Stimulated activated CD4-positive, alpha-beta T cell treated with anti-CD3 and anti-CD28 coated beads, TNF-alpha, amount 100 ng/mL, for 4 hours (primary cell): ENCODE measurements at places on chromosomes 2 and 18.
A peak's percentile ranks its signal among the peaks of the same experiment; 100 is the strongest.

GRCh38 chr18:57649556-57650500, 28.2 kb upstream of the NARS1 start:
- no peak for DNase-seq

- DNase-seq: no peak
Measured at GRCh38 chr2:43196768-43197587, 29.4 kb downstream of the ZFP36L2 start.

GRCh38 chr18:1292167-1292566, 387.5 kb downstream of the ADCYAP1 start:
- no peak for DNase-seq

GRCh38 chr2:234694244-234695013, 197.5 kb upstream of the ARL4C start:
- no peak for DNase-seq

DNA sequence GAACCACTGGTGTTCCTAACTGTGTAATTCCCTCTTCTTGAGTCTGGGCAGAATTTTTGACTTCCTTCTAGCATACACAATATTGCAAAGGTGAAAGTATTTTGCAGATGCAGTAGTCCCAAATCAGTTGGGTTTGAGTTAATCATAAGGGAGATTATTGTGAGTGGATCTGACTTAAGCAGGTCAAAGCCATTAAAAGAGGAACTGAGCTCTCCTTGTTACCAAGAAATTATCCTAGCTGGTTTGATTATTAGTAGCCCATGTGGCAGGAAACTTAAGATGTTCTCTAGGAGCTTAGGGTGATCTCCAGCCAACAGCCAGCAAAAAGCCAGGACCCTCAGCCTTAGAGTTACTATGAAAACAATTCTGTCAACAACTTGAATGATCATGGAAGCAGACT, 221.8 kb downstream of the RPIA start:
- DNase-seq: no peak

GRCh38 chr2:96918754-96919550, 49.1 kb upstream of the SEMA4C start:
- DNase-seq: no peak

DNA sequence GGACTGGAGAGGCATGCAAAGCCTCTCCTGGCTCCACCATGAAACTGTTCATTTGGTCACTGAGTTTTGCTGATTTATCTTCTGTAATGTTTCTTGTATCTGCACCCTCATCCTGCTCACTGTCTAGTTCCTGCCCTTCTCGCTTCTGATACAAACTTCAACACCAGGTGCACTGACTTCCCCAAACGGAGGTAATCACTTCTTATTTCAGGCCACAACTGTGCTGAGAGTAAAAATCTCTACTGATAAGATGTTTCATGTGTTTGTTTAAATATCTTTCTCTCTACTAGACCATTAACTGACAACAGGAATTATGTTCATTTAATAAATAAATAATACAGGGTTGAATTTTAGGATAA, 10.9 kb upstream of the NT5C1B start:
- no peak for DNase-seq

DNA sequence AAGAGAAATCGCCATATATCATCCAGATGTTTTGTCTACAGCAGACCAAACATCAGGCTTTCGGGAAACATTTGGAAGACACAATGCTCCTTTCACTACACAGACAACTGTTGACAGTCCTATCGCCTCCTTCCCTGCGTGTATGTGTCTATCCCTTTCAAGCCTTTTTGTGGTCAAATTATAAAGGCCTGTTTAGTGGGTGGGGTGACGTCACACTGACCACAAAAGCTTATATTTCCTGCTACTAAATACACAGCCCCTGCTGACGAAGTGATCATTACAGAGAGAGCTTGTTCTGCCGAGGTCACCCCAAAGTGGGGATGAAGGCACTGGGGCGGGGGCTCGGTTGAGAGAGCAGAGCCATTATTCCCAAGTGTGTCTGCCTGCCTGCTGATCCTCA, 302.7 kb upstream of the TNP1 start:
- no peak for DNase-seq

DNA sequence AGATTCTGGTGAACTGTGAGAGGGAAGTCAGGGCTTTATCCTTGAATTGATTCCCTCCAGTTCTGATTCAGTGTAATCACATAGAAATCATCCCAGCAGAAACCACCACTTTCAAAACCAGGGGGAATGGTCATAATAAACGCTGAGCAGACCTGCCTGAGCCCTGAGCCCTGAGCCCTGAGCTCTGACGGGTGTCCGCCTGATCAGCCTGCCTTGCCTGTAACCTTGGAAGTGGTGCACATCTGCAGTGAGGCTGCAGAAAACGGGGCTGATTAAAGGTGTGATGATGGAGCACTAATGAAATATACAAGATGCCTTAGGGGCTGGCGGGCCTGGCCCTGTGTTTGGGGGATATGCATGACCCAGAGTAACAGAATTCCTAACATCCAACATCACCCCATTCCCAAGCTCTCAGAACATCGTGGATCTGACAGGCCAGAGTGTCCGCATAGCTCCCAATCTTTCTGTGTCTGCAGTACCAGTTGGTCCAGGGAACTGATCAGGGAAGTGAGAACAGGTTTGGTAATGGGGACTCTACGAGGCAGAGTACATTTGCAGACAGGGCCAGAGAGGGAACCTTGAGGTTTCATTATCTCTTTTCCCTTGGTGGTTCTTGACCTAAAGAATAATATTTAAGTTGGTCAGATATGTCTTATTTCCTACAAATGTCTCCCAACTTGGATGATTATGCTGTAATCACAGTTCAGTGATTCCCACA, 37.8 kb downstream of the KCTD18 start:
- no peak for DNase-seq

DNA sequence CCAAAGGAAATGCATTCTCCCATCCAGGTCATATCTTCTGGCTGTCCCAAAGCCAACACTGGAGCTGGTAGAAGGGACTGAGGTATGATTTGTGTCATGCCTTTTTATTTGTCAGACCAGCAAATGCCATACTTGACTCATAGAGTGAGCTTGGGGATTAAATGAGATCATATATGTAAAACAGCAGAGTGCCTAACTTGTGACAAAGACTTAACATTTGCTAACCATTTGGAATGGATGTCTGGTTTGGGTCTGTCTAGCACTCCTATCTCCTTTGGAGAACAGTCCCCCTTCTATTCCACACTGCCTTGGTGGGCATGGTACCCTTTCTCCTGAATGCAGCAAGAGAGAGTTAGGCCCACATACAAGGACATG, 128.5 kb upstream of the LGALSL start:
- DNase-seq: no peak

DNA sequence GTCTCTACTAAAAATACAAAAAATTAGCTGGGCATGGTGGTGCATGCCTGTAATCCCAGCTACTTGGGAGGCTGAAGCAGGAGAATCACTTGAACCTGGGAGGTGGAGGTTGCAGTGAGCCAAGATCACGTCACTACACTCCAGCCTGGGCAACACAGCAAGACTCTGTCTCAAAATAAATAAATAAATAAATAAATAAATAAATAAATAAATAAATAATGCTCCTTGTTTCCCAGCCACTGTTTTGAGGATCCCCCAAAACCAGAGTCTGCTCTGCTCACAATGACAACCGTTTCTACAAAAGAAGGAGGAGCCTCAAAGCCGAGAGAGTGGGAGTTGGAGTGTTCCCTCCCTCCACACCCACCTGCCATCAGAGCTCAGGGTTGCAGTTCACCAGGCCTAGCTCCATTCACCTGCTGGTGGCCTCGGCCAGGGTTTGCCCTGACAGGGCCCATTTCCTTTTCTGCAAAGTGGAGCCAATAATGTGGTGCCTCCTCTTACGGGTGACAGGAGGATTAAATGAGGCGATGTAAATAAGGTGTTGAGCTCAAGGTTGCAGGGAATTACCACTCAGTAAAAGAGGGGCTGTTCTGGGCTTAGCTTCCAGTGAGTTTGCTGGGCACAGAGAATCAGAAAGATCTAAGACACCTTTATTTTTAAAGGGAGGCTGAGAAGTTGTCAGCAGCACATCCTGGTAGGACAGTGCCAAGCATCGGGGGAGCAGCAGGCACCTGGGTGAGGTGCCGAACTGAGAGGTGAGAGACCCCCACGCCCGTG, 25.5 kb downstream of the CRACDL start:
- DNase-seq: no peak

- DNase-seq: no peak
Measured at GRCh38 chr2:100113990-100114433, 28.4 kb downstream of the AFF3 start.

GRCh38 chr2:19589791-19590190, 231.4 kb upstream of the OSR1 start:
- DNase-seq: no peak

DNA sequence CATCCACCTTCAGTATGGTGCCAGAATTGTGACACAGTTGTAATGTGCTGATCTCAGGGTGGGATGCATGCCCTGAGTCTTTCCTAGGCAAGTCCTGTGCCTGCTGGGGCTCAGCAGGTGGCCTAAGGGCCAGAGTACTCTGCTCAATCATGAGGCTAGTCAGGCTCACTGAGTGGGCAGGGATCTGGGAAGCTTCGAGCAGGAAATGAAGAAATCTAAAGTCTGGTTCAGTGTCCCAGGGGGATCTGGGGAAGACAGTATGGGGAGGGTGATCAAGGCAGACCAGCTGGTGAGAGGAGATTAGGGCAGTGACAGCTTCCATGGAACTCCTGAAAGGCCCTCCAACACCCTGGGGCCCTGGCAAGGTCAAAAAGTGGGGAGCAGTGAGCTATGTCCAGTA, 8.9 kb upstream of the ANKRD29 start:
- DNase-seq: no peak

- DNase-seq: no peak
Measured at GRCh38 chr2:20071397-20072383, 20.3 kb upstream of the LAPTM4A start.

GRCh38 chr18:22828171-22828570, 105.0 kb upstream of the RBBP8 start:
- DNase-seq: no peak

DNA sequence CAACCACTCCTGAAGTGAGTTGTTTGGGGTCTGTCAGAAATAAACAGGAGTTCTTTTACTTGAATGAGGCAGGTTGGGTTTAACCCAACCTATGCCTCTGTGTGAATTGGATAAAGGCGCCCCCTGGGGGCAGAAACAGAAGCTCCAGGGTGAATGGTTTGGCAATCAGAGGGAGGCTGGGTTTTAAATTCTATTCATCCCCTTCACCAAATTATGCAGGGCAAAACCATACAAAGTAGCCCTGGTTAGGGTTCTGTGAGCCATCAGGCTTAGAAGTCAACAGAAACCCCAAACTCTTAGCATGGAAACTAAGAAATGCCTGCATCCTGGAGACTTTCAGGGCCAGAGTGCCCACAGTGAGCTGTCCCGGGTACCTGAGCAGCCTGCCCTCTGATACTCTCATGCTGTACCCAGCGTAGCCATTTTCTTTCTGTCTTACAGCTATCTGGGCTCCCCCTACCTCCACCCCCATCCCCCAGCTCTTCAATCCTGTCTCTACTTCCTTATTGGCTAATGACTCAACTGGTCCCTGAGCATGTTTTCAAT, 241.5 kb downstream of the ICOS start:
- DNase-seq: peak; percentile 62

DNA sequence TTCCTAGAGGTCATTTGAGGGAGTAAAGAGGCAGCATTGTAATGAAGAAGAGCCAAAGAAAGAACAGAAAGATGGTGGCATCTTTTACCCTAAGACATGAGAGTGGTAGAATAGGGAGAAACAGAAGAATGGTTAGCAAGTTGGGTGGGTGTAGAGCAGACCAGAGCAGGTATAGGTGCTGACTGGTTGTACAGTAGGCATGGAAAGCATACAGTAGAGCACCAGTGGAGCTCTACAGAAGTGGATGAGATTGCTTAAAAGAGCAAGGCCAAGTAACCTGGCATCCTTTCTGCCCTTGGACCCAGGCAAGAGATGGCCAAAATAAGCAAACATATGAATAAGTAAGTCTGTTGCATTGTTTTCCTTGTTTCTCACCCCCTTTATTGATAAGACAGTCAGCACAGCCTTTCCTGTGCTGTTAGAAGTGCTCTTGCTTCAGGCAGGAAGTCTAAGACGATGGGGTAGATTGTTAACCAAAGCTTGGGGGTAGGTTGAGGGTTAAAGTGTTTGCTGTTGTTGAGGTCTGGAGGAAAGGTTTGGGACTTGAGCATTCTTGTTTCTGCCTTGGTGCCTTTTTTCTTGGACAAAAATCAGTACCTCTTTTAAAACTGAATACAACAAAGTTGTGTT, 76.9 kb downstream of the DIS3L2 start:
- no peak for DNase-seq

DNA sequence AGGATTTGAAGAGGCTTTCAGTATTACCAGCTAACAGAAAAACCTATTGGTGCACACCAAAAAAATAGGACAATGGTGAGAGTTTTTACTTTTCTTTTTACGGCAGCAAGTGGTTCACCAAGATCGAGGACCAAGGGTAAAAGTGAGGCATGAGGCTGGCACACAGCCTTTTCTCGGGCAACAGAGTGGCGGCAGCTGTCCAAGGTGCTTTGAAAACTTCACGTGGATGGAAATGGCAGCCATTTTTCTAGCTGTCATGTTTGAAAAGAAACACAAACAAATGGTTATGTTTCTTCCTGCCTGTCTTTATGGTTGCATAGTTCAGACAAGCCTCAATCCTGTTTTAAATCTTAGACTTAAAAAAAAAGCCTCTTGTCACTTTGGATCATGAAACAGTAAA, 812.5 kb upstream of the CHAC2 start:
- DNase-seq: no peak

DNA sequence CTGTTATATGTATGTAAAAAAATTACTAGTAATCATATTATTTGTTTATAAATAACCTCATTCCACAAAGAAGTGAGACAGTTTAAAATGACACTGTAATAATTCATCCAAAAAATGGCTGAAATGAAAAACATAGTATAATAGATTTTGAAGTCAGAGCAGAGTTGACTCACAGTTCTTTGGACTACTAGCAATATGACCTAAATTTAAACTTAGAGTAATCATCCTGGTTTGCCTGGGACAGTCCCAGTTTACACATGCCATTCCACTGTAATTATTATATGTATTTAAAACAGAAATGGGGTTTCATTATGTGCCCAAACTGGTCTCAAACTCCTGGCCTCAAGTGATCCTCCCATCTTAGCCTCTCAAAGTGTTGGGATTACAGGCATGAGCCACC, 48.3 kb downstream of the CCDC88A start:
- DNase-seq: no peak

DNA sequence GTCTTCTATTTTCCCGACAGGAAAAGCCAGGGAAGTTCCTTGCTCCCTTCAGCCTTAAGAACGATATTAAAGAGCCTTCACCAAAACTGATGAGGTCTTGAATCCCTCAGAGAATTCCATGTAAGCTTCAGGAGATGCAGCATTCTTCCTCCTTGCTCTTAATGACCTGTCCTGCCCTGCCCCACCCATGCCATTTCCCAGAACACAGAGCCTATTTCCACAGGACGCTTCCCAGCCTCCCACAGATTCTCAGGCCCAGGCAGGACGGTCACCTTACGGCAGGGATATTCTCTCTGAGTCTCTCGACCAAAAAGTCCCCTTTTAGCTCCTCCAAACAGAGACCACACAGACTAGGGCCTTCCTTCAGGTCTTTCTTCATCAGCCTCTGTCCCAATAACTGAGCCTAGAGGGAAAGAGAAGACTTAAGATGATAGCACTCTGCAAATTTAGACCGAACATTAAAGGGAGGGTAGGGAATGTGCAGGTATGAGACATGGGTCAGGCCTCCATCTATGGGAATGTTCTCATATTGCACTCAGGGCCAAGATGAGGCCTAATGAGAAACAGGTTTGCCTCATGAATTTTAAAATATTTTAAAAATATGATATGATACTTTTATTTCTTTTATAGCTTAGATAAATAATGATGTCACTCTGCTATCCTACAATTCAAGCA, 62.1 kb downstream of the COBLL1 start:
- no peak for DNase-seq
